ENCODE measurements at places on chromosomes 1 and 21.

GRCh38 chr1:223102797-223103533 is 40.1 kb downstream of the TLR5 start:
- no peak for DNase-seq

DNA sequence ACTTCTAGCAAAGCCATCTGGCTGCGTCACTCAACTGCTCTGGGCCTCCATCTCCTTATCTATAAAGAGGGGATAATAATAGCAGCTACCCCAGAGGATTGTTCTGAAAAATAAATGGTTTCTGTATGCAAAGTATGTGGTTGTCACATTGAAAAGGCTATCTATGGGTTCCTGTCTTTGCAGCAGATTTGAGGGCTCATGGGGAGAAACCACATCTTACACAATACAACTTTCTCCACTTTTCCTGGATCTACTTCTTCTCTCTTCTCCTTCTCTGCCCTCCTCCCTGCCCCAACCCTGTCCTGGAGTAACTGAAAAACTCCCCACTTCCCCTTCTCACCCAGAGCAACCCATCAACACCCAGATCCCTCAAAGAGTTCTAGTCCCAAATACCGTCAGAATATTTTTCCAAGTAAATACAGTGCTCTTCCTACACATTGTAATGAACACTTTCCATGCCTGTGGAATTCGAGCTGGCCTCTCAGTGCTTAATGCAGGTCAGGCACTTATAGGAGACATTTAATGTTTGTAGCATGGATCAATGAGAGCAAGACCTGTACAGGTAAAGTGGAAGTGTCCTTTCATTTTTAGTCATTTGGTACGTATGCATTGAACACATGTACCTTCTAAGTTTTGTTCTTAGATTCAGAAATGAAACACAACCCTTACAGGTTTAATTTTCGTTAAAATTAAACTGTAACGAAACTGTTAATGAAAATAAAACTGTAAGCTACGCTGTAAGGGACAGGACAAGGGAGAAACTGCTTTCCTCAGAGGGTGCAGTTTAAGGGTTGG is 131.9 kb downstream of the AK5 start:
- no peak for DNase-seq

GRCh38 chr1:215479567-215479966 is 87.5 kb upstream of the KCTD3 start:
- DNase-seq: no peak

GRCh38 chr1:237902960-237903743 is 12.4 kb upstream of the ZP4 start:
- no peak for DNase-seq

- DNase-seq: no peak
These were observed 19.3 kb upstream of the ADARB1 start for GRCh38 chr21:45054927-45055612.
